ENCODE measurements at places on chromosomes 13 and 19.

- no peak for DNase-seq
Observed at GRCh38 chr13:59891053-59891452, 272.7 kb downstream of the DIAPH3 start.

DNA sequence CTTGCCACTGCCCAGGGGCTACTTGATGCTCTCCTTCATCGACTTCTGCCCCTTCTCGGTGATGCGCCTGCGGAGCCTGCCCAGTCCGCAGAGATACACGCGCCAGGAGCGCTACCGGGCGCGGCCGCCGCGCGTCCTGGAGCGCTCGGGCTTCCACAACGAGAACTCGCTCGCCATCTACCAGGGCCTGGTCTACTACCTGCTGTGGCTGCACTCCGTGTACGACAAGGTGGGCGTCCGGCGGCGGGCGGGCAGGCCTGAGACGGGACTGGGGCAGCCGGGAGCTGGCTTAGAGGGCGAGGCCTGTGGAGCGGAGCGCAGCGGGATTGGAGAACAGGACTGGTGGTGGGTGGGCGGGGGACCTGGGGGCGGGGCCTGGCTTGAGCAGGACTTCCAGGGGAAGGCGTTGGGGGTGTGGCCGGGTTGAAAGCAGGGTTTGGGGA is 12.7 kb upstream of the PSMD8 start:
- DNase-seq, result no peak

DNA sequence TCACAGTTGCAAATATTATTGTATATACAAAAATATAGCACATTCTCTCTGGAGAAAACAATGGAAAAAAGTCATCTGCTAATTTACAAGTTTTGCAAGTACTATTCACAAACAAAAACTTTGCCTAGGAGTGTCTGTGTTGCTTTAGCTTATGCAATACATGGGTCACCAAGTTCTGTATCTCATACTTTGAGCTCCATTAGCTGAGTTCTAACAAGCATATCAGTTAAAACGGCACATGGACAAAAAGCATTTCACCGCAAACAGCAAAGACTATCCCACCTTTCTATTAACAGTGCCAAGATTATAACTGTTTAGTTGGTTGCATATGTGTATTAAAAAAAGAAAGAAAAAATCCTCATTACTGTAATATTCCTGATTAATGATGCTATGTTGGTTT is 4.6 kb downstream of the SPRY2 start:
- no peak for DNase-seq

DNA sequence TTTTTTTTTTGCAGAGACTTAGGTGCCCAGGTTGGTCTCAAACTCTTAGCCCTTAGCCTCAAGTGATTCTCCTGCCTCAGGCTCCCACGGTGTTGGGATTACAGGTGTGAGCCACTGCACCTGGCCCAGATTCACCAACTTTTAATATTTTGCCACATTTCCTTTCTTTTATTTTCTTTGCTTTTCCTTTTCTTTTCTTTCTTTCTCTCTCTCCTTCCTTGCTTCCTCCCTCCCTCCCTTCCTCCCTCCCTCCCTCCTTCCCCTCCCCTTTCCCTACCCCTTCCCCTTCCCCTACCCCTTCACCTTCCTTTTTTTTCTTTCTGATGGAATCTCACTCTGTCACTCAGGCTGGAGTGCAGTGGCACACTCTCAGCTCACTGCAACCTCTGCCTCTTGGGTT is 35.3 kb downstream of the BICRA start:
- DNase-seq, result no peak

DNA sequence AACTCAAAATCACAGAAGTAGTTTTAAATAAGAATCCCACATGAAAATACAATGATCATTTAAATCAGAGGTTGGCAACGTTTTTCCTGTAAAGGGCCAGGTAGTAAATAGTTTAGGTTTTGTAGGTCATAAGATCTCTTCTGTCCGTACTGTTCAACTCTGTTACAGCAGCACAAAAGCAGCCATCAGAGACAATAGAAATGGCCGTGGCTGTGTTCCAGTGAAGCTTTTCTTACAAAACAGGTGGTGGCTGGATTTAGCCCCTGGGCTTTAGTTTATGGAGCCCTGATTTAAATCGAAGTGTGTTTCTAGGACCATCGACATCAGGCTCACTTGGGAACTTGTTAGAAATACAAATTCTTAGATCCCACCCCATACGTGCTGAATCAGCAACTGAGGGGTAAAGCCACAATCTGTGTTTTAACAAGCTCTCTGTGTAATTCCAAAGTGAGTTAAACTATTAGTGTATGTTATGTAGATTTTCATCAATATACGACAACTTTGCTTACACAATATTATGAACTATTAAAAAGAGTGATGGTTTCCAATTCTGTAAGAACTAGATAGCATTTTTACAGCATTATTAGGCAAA is 54.8 kb upstream of the MIR17HG start:
- DNase-seq, result no peak

- no peak for DNase-seq
Observed at GRCh38 chr13:33224686-33225085, 60.9 kb downstream of the STARD13 start.

GRCh38 chr13:36057041-36057440 is 74.1 kb downstream of the DCLK1 start:
- DNase-seq, result no peak

DNA sequence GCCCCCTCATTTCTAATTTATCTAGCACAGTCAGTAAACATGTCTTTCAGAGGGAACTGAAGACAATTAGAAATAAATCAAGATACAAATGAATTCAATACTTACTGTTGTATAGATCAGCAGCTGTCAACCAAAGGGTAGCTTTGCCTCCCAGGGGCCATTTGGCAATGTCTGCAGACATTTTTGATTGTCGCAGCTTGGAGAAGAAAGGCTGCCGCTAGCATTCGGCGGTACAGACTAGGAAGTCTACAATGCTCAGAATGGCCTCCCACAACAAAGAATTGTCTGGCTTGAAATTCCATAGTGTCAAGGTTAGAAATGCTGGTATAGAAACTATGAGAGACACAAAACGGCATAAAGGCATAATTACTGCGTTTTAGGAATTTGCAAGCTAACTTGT is 91.6 kb downstream of the RGCC start:
- DNase-seq, result no peak

DNA sequence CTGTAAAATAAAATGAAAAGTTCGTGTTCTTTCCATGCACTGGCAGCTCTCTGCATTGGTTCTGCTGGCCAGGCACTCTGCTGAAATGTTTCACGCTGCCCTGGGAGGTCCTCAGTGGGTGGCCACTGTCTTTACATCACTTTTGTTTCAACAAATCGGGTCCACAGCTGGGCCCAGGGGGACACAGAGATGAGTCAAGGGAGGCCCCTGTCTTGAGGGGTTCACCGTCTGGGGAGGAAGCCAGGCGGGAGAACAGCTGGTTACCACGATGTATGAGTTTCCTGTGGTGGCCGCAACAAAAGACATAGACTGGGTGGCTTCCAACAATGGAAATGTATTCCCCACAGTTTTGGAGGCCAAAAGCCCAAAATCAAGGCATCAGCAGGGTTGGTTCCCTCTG is 5.1 kb upstream of the KLF2 start:
- no peak for DNase-seq

GRCh38 chr13:110350049-110350448 is 43.0 kb downstream of the COL4A2 start:
- DNase-seq, result no peak

DNA sequence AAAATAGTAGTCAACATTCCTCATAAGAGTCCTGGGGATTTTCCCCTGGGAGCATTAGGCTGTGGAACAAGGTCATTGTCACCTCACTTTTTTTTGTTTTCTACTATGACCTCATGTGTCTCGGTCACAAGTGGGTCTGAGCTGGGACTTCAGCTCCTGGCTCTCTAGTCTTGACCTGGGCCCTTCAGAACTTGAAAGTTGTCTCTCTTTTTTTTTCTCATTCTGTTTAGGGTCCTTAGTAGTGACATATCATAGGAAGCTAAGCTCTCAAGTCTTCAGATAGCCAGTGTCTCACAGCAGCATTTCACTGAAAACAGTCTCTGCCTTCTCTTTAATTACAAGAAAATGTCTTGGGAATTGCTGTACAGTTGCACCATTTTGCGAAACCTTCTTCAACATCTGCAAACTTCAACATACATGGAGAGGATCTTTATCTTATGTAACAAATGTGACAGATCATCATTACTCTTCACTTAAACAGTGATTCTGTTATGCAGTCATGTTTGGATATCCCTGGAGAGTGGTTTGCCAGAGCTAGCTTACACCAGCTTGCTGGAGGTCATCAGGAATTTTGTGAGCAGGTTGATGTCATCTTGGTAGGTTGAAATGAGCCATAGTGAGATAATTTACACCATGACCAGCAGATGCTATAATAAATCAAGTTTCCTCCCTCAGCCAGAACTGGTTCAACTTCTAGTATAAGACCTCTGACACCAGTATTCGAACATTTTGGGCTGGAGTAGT is 131.5 kb downstream of the GPC5 start:
- DNase-seq, result no peak

GRCh38 chr19:33669376-33669775 is 47.6 kb downstream of the CHST8 start:
- DNase-seq, result no peak

- no peak for DNase-seq
Observed at GRCh38 chr13:111861766-111862366, 205.1 kb upstream of the SOX1 start.

DNA sequence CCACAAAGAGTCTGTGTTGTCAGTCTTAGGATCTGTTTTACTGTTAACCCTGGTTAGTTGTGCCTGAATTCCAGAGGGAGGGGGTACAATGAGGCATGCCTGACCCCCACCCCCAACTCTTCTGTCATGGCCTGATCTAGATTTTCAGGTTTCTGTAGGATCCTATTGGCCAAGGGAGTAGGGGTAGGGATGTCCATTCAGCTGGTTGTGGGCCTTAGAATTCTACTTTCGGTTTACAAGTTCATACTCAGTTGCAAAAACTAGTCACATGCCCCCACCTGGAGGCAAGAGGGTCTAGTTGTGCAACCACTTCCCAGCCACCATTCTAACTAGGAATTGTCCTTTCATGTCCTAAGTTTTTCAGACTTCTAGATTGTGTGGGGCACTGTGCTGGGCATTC is 94.3 kb upstream of the MBNL2 start:
- no peak for DNase-seq

GRCh38 chr13:99314640-99315176 is 7.5 kb upstream of the GPR183 start:
- no peak for DNase-seq

Measured in stimulated activated CD4-positive, alpha-beta T cell treated with anti-CD3 and anti-CD28 coated beads, TNF-alpha, amount 100 ng/mL, for 1 hour (primary cell).